GM12891 (cell line): ENCODE measurements at places on chromosomes 2 and 18.

DNA sequence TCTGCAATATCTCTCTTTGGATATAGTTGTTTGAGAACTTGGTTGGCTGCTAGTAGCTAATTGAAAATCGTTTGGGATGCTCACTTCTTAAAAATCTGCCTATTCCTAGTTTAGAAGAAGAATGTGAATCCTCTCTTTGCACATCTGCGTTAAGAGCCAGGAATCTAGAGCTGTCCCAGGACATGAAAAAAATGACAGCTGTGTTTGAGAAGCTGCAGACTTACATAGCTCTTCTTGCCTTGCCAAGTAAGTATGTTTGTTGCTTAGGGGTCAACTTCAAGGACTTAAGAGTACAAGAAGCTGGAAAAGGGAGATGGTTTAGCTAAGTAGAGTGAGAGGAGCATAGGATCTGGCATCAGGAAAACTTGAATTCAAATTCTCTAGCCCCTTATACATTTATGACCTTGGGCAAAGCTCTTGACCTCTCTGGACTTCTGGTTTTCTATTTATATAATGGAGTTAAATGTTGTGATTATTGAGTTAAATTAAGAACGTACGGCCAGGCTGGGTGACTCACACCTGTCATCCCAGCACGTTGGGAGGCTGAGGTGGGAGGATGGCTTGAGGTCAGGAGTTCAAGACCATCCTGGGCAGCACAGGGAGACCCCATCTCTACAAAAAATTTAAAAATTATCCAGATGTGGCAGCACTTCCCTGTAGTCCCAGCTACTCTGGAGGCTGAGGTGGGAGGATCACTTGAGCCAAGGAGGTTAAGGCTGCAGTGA is 55.2 kb upstream of the STON1 start:
- DNase-seq, result no peak

DNA sequence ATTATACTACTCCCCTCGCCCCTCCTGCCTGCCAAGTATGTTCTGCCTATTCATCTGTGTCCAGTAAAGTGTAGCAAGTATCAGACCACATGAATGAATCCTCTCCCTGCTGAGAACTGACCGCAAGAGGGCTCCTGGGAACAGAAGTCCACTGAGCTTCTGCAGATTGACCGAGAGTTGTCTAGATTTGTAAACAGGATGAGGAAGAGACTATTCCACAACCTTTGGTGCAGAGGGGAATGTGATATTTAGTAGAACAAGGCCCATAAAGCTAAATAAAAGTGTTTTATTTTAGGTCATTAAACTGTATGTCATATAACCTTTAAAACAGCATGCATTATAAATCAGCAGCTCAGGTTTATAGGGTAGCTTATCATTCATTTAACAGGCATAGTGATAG is 377.0 kb downstream of the DCC start:
- no peak for DNase-seq

DNA sequence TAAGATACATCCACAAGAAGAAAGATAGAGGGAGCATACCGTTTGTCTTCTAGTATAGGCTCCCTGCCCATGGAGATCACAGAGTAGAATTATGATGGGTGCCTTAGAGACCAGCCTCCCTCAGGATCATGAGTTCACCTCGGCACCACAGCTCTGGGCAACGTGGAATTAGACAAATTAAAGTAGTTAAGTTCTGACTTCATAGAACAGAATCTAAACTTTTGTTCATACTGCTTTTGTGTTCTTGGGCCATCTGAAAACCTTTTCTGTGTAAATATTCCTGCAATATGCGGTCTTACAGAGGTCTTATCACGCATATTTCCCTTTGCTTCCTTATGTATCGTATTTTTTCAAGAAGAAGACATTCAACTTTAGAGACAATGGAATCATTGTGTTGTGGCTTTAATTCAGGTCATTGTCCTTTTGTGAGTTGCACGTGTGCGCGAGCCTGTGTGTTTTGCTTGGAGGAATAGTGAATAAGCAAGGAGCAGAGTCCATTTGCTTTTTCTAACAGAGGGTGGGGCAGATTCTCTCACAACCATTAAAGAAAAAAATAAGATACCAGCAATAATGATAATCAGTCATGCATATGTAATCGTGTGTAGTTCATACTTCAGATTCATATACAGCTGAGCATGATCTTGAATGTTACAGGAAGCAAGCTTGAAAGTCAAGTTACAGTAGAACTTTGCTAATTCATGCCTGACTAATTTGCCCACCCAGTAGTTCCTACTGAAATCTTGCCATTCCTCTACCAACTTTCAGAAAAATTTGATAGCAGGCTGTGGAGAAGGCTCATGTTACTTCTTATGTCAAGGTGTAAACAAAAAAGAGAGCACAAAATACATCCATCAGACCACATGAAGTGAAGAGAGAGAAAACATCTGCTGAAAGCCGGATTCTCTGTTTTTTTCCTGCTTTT is 243.6 kb downstream of the NEDD4L start:
- no peak for DNase-seq

- no peak for DNase-seq
Observed at GRCh38 chr2:57549642-57550102, 496.9 kb upstream of the VRK2 start.
